Panc1 (cell line): ENCODE measurements at places on chromosomes 16 and 17.
A peak's percentile ranks its signal among the peaks of the same experiment; 100 is the strongest.

DNA sequence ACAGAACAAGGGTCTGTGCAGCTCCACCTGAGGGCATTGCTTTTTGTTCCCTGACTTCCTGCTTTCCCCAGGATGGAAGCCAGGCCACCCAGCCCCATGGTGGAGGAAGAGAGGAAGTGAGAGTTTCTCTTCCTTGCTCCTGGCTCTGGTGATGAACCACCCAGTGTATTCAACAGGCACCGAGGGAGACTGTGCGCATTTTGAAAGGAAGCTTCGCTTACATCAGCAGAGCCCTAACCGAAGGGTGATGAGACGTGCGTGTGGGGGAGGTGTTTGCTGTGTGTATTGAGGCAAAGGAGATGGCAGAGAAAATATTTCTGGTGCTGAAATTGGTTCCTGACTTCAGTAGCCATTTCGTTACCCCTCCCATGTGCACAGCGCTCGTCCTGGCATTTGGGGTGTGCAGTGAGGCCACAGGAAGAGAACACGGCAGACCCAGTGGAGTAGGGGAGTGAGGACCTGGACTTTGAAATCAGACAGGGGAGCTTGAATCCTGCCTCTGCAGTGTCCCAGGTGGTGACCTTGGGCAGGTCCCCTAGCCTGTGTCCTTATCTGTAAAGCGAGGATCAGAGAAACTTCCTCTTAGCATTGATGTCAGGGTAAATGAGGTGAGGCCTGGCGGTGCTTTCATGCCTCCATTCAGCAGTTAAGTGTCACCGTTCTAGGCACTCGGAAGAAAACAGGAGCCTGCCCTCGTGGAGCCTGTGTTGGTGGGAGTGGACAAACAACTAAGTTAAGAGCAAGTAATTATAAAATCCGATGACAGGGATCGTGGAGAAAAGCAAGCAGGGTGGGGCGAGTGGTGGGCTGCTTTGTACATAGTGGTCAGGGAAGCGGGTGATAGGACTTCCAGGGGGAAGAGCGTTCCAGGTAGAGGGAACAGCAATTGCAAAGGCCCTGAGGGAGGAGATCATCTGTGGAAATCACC, 7.4 kb downstream of the CMIP start:
- DNase-seq, result no peak

DNA sequence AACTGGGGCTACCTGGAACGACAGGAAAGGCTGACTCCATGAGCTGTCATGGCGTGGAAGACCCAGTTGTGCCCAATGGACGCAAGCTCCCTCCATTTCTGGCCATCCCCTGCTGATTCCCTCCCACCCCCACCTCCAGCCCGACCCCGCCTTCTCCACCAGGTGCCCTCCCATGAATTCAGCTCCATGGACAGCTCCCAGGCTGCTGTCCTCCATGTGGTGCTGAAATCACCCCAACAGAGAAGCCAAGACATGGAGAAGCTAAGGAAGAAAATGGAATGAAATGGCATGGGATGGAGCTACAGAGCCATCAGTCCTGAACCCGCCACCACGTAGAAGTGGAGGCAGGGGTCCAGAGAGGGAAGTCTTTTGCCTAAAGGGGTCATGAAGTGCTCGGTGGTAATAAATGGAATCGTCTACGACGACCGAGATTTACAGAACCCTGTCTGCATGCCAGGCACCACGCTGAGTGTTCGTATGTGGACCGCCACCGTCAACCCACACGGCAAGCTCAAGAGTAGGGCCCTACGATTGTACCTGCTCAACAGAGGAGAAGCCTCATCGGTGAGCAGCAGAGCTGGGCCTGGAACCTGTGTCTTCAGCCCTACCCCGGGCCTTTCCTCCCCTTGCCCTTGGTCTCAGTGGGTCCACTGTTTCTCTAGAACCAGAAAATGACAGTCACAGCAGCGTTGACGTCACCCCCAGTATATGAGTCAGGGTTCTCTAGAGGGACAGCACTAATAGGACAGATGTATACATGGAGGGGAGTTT, 9.3 kb upstream of the ZC3H18 start:
- no peak for DNase-seq

GRCh38 chr16:3525951-3526350, 25.1 kb downstream of the CLUAP1 start:
- DNase-seq, result no peak

DNA sequence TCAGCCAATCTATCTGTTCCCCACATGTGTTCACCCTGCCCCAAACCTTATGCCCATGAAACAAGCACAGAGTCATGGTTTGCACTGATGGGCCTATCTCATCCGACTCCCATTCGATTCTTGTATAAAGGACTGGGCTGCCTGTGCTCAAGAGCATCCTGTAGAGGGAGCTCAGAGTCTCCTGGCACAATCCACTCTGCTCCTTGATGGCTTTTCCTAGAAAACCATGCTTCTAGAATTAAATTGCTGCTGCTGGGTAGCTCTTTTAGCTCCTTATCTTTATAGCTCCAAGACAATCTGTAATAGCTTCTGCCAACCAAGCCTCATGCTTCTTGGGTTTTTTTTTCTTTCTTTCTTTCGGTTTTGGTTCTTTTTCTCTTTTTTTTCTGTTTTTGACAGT, 9.7 kb downstream of the ZNF19 start:
- no peak for DNase-seq

DNA sequence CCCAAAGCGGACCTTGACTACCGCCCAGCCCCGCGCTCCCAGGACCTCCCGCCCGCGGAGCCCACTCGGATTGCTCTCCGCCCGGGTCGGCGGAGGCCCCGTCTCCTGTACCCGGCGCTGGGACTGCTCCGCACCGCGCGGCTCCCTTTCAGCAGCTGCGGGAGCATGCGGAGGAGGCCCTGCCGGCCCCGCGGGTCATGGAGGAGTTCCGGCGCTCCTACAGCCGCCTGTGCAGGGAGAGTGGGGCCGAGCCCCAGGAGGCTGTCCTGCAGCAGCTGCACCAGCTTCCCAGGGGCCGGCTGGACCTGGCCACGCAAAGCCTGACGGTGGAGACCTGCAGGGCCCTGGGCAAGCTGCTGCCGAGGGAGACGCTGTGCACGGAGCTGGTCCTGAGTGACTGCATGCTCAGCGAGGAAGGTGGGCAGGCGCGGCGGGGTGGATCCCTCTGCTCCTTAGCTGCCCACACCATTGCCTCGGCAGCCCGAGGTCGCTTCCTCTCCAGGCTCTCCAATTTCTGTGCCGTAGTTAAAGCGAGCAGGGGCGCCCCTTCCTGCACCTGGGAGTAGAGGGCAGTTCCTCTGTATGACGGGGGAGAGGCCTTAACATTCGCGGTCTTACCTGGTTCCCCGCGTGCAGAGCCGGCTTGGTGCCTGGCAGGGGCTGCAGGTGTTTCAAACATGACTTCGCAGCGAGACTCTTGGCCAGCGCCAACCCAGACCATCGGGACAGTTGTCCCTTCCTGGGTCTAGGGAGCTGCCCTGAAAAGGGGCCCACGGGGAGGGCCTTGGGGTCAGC, 539 bp downstream of the LRRC45 start:
- no peak for DNase-seq

DNA sequence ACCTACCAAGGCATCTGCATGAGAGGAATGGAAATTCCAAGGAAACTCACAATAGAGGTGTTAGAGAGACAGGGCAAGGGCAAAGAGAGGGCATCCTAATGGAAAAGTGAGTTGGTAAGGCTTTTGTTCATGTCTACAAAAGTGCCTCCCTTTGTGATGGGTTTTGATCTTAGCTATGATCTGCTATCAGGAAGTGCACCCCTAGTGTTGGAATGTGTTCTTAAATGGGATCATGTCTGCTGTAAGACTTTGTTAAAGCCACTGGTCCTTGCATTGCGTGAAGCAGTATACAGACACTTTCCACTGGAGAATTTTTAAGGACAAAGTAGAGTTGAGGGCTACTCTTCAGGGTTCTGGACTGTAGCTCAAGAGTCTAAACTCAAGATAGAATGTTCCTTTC, 92.0 kb downstream of the MAP2K6 start:
- no peak for DNase-seq

DNA sequence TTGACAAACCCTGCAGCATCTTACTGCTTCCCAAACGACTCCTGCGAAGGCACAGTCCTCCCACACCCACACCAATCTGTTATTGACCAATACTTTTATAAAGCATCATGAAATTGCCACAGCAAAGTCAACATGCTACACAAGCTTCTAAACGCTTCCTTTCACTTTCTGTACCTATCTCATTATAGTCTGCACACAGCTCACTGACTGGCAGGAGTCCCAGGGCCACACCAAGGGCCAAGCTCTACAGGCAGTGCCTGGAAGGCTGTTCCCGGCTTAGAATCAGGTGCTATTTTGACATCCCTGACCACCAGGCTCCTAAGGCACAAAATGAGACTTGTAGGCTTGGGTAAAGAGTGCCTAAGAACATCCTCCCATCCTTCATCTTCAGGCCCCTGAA, 39.5 kb downstream of the USP7 start:
- DNase-seq, result no peak

GRCh38 chr17:68565661-68566441, 35.3 kb downstream of the FAM20A start:
- DNase-seq, result no peak

DNA sequence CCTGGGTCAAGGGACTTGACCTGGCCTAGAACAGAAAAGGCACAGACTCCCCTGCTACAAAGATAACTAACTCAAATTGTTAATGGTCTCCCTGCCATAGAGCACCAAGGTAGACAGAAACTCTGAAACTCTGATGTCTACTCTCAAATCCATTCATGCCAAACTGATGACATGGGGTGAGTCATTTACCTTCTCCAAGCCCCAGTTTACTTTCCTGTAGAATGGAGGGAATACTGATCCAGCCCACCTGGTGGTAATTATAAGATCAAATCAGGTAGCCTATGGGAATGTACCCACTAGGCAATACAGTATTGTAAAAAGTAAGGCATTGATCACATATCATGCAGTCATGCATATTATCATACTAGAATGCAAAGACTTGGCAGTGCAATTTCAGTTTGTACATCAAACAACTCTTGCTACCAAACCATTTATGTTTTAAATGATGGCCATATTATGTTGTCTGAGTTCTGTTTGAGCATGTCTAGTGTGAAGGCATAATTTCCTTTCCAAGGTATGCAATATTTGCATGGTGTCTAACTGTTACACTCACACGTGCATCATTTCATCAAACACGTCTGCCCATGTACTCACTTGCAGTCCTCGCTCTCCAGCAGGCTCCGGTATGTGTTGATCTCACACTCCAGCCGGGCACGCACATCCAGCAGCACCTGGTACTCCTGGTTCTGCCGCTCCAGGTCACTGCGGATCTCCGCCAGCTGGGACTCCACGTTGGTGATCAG, 3.0 kb downstream of the KRT31 start:
- no peak for DNase-seq

- no peak for DNase-seq
Measured at GRCh38 chr16:66416939-66417700, 10.0 kb upstream of the BEAN1 start.

GRCh38 chr16:981695-982144, at the start of gene SOX8:
TSS of gene SOX8 (plus strand) at chr16:981770. CDS start at chr16:981923, 153 bp downstream.
- DNase-seq, result no peak

GRCh38 chr17:323181-323580, 29.4 kb downstream of the RPH3AL start:
- DNase-seq, result no peak

GRCh38 chr16:17365211-17365541, 105.6 kb downstream of the XYLT1 start:
- DNase-seq, result no peak

DNA sequence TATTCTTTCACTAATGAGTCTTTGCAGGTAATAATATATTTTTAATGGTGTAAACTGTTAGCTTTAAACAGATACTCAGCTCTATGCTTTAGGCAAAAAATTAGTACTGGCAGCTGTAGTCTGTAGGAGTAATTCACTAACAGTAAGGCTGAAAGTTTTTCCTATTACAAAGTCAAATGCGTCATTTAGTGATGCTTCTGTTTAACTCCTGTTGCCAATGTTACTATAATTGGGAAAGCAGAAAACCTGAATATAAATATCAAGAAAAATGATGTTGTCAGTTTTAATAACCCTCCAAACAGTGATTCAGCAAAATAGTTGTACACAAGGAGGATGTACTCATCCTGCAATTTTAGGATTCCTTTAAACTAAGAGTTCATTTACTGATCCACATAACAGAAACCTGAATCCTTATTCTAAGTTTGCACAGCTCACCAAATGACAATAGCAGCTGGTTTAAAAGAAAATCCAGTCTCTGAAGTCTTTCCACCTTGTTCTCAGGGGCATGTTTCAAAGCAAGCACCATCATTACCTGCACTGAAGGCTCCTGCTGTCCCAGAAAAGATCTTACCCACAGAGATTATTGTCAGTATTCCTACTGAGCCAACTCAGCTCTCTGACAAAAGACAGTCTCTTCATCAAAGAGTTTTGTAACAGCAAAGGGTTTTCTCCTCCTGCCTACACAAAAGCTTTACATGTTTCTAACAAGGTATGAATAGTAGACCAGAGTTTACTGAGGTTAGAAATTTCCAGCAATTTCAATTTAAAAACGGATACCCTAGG, 4.2 kb downstream of the CDR2 start:
- DNase-seq, result no peak

DNA sequence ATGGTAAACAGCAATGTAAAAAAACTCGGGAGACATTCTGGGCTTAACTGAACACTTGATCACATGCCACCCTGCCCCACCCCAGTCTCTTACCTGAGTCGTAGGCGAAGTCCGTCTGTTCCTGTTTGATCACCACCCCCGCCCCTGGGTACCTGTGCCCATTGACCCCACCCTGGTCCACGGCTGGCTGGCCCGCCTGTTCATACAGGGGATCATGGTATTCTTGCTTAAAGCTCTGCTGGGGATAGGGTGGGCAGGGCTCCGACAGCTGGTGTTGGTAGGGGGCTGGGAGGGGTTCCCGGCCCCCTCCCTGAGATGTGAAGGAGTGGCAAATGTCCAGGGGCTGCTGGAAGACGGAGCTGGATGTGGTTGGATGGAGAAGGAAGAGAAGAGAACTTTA, 13.6 kb downstream of the ETV4 start:
- no peak for DNase-seq

DNA sequence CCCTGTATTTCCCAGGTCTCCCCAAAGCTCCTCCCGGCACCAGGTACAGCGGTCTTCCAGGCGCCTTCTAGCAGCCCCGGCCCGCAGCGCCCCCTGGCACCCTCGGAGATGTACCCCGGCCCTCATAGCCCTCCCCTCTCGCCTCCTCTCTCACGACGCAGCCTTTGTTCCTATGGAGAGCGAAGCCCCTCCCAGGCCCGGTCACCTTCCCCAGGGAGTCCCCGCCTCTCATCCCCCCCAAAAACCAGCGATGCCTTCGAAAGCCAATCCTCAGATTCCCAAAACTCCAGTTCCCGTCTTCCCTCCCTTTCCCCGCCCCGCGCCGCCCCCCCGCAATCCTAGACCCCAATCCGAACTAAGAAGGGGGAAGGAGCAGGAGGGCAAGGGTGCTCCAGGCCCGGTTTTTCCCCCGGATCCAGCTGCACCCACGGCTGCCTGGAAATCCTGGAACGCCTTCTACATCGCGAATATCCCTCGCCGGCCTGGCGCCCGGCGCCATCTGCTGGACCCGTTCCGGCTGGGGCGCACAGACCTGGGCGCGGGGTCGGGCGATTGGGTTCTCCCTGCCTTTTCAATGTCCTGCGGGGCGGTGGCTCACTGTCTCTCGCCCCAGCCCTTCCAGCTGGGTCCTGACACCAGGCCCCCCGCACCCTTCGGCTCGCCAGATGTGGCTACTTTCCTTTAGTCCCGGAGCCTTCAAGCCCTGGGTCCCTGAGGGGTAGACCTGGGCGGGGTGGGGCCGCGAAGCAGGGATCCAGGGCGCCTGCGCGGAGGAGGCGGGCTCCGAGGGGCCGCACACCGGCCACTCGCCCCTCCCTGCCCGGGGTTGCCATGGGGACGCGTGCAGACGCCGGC, at the start of gene DNAH2:
Gene DNAH2, plus strand, starts transcription at position 844 of the 855 bp plus-strand sequence. CDS start 1,991 bp downstream, outside the sequence.
- DNase-seq, result peak; percentile 35

- no peak for DNase-seq
Measured at GRCh38 chr17:18235743-18236256, 10.4 kb downstream of the LLGL1 start.
